ENCODE measurements at places on chromosomes 7 and 10.
A peak's percentile ranks its signal among the peaks of the same experiment; 100 is the strongest.

- DNase-seq, result no peak
Measured at GRCh38 chr7:876972-877311, 588 bp downstream of the GET4 start.

DNA sequence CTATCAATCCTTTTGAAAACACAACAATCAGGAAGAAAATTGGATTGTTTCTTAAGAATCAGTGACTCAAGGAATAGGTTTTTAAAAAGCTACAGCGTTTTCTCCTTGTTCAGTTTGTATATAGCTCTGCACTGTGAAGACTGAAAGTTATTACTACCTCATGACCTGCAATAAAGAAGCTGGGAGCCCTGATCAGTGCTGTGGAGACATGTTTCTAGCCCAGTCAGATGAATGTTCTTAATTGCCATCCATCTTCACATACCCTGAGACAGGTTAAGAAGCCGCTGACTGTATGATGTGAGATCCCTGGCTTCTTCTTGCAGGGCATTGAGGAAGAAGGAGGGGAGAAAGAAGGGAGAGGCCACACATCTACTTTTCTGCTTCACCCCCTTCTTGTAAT lies 58.0 kb upstream of the VWC2 start:
- DNase-seq, result no peak

- no peak for DNase-seq
Measured at GRCh38 chr7:101357433-101357832, 5.2 kb upstream of the COL26A1 start.

GRCh38 chr7:40232242-40232893 lies 97.6 kb downstream of the SUGCT start:
- no peak for DNase-seq

- no peak for DNase-seq
Measured at GRCh38 chr10:96666741-96667140, 53.6 kb downstream of the PIK3AP1 start.

- peak; percentile 65 for DNase-seq
Measured at GRCh38 chr10:30422981-30423654, 10.9 kb upstream of the MAP3K8 start.

DNA sequence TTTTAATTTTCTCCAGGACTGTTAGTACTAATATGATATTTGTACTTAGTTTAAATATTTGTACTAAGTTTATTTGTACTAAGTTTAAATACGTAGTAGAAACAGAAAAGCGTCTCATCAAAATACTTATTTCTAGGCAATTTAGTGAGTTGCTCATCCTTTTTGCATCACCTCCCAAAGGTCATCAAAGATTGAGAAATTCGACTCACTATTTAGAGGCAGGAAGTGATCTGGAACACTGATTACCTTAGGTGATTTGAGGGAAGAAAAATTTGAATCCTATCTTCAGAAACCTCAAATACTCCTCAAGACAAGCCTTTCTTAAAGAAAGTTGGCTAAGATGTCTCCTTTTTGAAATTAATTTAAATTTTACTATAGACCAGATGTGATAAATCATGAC lies 14.5 kb downstream of the WNT16 start:
- no peak for DNase-seq

DNA sequence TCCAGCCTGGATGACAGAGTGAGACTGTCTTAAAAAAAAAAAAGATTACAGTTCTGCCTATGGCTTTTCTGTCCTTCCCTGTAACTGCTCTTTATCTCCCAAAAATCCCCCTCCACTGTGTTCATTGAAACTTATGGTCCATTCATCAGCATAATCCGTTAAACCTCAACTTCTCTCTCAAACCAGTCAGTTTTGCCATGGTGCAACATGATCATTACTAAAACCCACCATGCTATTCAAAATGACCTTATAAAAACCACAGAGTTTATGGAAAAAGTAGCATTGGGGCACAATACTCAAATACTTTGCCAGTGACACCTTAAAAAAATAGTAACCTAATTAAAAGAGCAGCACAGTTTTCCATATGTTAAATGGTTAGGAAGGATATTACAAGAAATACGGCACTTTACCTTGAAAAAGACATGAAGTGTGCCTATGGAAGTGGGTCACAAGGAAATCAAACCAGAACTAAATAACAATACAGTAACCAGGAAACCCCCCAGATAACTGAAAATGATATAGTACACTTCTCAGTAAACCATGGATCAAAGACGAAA lies 74.0 kb upstream of the ST8SIA6 start:
- DNase-seq, result no peak

DNA sequence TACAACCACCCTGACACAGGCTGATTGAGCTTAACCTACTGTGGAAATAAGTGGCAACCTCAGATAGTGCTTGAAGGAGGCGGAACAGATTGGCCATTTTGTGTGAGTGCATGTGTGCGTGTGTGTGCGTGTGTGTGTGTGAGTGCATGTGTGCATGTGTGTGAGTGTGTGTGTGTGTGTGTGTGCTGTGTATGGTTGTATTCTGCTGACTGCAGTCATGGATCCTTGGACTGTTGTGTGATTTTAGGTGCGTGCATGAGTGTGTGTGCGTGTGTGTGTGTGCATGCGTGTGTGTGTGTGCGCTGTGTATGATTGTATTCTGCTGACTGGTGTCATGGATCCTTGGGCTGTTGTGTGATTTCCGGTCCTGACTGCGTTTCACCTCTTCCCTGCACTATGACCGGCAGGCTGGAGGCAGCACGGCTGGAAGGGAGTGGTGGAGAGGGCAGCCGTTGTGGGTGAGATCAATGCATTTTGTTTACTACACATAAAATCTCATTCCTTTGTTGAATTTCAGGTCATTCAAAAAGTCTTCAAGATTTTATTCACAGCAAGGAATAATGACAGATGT lies 6.3 kb downstream of the IQCE start:
- no peak for DNase-seq

DNA sequence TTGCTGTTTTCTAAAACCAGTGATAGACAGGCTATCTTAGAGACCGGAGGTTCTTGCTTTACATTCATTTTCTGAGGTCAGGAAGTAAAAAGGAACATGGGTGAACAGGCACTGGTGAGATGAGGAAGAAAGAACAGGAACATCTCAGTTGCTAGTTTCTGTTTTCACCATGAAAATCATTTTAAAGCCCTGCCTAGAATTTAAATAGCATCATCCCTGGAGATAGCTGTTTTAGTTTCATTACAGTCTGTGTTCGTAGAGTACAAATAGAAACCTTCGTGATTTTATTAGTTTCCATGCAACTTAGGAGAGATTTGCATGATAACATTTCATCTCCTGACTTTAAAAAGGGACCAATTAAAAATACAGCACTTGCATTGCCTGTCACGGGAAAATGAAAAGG lies 14.7 kb downstream of the KCNMA1 start:
- DNase-seq, result no peak

GRCh38 chr10:72762042-72762441 lies 70.1 kb downstream of the MCU start:
- DNase-seq, result no peak

DNA sequence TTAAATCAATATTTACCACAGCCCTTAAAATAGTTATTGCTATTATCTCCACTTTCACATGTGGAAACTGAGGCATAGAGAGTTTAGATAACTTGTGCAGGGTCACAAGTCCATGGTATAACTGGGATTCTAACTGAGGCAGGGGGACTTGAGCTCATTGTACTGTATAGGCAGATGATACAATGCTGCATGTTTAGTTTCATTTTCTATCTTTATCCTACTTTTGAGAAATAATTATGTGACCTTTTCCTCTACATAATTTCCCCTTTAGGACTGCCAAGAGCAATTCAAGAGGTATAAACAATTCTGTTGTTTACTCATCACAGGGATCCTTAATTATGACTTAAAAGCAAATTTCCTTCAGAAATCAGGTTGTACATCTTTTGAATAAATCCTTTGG lies 193.1 kb downstream of the SUGCT start:
- no peak for DNase-seq

- no peak for DNase-seq
Measured at GRCh38 chr10:130350996-130351395, 214.8 kb downstream of the GLRX3 start.

GRCh38 chr10:128863411-128863810 lies 603.6 kb upstream of the MGMT start:
- no peak for DNase-seq

- no peak for DNase-seq
Measured at GRCh38 chr7:24732646-24733413, 24.4 kb downstream of the GSDME start.

GRCh38 chr10:100419911-100420449 lies 42.8 kb upstream of the WNT8B start:
- no peak for DNase-seq

DNA sequence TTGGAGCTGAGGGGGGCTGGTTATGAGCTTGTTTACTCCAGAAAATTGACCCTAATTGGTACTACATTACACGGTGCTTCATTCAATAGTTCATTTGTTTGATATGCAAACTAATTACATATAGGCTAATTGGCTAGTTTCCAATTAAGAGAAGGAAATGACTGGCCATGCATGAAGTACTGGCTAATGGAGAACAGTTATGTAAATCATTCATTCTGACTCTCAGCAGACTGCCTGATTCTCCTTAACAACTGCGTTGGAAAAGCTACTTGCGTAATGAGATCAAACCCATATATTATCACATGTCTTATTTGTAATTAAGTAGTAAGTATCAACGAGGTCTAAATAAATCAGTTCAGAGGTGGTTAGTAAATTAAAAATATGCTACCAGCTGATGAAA lies 81.8 kb upstream of the CTTNBP2 start:
- no peak for DNase-seq

GRCh38 chr7:525740-526139 lies 6.1 kb upstream of the PDGFA start:
- DNase-seq, result no peak

GRCh38 chr7:115632636-115633035 lies 397.9 kb downstream of the TFEC start:
- no peak for DNase-seq

GRCh38 chr10:97593421-97593820 lies 3.9 kb downstream of the C10orf62 start:
- no peak for DNase-seq

DNA sequence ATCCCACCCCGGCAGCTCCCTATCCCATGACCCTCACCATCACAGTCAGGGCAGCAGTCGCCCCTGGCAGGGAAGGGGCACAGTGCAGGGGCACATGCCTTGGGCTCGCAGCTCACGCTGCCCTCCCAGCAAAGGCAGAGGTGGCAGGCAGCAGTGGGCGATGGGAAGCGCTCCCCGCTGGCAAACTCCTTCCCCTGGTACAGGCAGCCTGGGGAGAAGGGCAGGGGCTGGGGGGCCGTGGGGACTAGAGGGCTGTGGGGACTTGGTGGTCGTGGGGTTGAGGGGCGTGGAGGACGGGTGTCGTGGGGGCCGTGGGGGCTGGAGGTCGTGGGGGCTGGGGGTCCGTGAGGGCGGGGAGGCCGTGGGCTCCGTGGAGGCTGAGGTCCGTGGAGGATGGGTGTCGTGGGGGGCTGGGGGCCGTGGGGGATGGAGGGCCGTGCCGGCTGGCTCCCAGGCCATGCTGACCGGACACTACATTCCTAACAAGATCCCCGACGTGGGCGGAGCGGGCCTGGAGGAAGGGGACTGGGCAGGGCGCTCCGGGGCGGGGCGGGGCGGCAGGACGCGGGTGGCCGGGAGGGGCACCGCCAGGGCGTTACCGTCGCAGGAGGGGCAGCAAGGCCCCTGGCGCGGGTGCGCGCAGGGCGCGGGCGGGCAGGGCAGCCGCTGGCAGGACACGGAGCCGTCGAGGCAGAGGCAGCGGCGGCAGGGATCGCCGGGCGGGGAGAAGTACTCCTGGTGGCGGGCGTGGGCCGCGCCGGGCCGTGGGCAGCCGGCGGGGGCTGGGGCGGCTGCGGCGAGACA lies 20.0 kb downstream of the KCP start:
- DNase-seq, result no peak

DNA sequence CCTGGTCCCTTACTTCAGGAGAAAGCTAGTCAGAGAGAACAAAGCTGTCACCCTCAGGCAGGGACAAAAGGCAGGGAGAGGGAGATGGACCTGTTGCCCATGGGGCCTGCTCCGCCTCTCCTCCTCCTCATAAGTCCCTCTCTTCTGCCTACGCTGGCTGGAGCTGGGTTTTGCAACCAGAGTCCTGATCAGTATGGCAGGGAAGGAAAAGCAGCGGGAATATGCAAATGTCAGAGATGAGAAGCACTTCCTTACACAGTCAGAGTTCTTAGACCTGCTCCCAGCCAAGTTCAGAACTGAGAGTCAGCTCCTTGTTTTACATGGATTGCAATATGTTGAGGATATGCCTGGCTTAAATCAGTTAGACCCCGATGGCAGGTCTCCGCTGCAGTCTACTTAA lies 231.1 kb downstream of the ADAM12 start:
- no peak for DNase-seq

GRCh38 chr10:6612371-6612770 lies 32.3 kb upstream of the PRKCQ start:
- DNase-seq, result no peak

DNA sequence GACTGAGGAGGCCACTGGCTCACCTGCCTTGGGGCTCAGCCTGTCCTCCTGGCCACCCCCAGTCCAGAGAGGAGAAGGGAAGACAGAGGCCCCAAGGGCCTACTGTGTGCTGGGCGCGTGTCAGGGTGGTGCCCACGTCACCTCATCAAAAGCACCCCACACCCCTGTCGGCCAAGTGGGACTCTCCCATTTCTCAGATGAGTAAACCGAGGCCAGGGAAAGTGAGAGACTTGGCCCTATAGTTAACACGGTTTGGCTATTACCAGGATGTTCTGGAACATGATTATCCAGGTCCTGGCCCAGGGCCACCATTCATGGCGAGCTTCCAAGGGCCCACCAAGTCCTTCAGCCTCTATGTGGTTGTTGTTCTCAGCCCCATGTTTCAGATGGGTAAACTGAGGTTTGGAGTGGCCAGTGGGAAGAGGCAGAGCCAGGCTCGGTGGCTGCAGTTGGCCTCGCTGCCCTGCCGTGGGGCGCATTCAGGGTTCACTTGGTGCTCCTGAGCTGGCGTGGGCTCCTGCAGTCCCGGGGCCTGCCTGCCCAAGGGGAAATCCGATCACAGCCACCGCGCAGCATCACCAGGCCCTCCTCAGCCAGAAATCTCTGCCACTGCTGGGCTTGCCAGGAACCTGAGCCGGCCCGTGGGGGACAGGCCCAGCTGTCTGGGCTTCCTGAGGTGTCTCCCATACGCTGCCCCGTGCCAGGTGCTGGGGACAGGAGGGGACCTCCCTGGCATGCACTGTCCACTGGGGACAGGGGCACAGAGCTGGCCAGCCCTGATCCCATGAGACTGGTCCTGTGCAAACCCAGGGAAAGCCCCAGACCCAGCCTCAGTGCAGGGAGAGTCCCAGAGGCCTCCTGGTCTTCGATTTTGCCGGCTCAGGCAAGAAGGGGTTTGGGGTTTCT lies 117.7 kb upstream of the TNRC18 start:
- DNase-seq, result no peak

DNA sequence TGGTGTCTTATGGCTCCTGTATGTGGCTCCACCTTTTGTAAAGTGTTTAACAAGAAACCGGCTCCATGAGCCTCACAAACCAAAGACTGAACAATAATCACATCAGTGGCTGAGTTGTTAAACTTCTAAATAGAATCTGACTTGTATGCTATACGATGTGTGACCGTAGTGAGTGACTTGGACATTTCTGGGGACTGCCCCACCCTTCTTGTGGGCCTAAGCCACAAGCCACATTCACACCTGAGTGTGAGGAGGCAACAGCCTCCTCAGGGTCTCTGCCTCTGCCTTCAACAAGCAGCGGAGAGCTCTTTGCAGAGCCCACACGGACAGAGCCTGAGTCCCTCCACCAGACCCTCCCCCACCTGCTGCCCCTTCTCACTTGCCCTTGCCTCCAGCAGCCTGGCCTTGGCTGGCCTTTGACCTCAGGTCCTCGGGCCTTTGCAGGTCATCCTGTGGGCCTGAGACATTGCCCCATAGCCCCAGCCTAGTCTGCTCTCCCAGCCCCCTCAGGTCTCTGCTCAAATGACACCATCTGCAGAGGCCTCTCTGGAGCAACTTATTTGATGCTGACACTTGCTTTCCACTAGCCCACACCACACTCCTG lies 156.8 kb upstream of the TNS3 start:
- DNase-seq, result no peak
